ENCODE measurements at places on chromosomes 3 and 15.
A peak's percentile ranks its signal among the peaks of the same experiment; 100 is the strongest.

DNA sequence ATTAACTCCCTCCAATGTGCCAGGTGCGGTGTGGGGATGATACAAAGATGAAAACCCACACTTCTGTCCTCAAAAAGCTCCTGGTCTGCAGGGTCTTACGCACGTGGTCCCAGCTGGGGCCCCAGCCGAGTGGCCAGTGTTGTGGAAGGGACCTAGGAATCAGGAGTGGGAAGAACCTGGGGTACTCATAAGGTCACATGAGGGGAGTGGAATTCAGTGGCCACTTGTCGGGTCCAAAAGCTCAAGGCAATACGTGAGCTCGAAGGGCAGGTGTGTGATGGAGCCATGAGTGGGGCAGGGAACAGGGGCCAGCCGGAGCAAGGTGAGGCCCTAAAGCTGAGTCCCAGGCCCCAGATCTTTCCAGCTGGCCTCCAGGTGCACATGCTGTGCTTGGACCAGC lies 260.0 kb upstream of the LYSMD4 start:
- no peak for DNase-seq

- DNase-seq, result no peak
Measured at GRCh38 chr3:2352134-2352762, 253.6 kb downstream of the CNTN4 start.

DNA sequence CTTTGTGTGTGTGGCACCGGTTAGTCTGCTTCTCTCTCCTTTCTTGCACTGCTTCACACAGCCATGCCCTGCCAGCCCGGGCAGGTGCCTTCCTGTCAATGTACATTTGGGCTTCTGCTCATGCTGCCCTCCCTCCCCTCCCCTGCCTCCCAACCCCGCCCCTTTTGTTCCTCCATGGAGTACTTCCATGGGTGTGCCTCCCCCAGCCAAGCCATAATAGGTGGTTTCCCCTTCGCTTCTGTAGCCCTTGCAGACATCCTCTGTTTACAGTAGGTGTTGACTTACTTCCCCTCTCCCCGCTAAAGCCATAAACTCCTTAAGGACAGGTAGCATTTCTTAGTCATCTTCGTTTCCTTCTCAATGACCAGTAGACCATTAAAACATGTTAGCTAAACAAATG lies 31.8 kb upstream of the CRTC3 start:
- no peak for DNase-seq

GRCh38 chr3:40546816-40547215 lies 22.1 kb downstream of the ZNF621 start:
- peak; percentile 5 for DNase-seq

GRCh38 chr15:38536201-38536676 lies 28.4 kb downstream of the RASGRP1 start:
- peak; percentile 100 for DNase-seq

- DNase-seq, result no peak
Measured at GRCh38 chr15:88739541-88739940, 63.7 kb upstream of the ACAN start.
